ENCODE measurements at places on chromosomes 13 and 19.

GRCh38 chr19:32415669-32416068 is 10.1 kb downstream of the DPY19L3 start:
- no peak for DNase-seq

DNA sequence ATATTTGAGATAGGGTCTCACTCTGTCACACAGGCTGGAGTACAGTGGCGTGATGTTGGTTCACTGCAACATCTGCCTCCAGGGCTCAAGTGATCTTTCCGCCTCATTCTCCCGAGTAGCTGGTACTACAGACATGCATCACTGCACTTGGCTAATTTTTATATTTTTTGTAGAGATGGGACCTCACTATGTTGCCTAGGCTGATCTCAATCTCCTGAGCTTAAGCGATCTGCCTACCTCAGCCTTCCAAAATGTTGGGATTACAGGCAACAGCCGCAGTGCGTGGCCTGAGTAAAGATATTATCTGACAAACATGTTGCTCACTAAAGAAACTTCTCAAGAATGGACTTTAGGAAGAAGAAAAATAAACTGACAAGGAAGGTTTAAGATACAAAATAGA is 125.4 kb upstream of the ABCC4 start:
- no peak for DNase-seq

DNA sequence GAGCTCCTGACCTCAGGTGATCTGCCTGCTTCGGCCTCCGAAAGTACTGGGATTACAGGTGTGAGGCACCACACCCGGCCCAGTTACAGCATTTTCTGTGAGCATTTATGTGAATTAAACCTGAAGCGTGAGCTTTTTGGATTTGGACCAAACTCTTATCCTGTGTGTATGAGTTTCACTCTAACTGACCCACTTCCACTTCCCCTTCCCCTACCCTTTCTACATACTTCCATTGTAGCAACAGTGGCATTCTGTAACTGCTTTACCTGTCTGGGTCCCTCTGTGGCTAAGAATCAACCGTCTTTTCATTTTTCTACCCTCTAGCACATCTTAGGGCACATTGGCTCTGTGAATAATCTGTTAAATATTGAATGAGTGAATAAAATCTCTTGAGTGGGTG is 16.2 kb downstream of the FRY start:
- DNase-seq, result no peak

GRCh38 chr19:1648920-1649541 is 3.4 kb downstream of the TCF3 start:
- no peak for DNase-seq

DNA sequence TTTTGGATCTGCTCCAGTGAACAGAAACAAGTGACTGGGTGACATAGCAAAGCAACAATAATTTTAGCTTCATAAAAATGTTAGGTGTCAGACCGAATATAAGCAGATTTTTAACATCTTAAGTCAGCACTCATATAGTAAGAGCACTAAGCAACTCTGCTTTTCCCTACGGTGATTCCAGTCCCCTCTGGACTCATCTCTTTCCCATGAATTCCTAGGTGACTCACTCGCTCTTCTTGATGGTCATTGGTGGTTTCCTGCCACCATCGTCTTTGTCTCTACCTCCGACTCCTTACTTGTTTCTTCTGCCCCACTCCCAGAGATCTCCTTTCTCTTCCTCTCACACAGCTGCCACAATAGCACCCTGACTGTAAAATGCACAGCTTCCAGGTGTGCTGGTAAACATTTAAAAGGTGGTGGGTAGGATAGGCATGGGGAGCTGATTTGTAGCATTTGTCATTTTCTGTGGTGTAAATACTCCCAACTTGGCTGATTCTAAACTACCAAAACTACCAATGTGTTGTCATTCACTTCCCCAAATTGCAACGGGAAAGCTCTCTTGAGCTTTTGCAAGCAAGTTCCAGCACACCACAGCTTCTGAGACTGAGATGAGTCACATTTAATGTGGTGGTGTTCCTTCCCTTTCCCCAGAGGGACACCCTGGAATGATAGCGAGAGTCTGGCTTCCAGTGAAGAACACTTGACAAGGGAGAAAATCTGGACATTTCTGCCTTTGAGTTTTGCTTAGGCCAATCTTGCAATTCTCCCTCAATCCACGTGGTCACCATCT is 42.8 kb upstream of the CLDN10 start:
- no peak for DNase-seq

DNA sequence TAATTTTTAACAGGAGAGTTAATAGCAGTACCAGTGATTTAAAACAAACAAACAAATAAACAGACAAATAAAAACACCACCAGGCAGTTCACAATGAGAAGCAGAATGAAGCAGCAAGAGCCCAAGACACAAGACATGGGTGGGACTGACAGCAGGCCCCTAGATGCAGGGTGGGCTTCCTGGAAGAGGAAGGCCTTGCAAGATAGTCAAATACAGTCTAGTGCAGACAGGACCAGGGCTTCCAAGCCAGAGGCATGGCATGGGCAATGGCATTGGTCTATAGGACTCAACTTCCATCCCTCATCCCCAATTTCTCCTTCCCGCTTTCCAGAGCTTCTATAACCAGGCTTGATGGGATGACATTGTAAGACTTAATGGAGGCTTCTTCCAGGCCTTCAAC is 645.1 kb downstream of the UQCRFS1 start:
- DNase-seq, result no peak
